ENCODE measurements at places on chromosomes 3 and 15.

DNA sequence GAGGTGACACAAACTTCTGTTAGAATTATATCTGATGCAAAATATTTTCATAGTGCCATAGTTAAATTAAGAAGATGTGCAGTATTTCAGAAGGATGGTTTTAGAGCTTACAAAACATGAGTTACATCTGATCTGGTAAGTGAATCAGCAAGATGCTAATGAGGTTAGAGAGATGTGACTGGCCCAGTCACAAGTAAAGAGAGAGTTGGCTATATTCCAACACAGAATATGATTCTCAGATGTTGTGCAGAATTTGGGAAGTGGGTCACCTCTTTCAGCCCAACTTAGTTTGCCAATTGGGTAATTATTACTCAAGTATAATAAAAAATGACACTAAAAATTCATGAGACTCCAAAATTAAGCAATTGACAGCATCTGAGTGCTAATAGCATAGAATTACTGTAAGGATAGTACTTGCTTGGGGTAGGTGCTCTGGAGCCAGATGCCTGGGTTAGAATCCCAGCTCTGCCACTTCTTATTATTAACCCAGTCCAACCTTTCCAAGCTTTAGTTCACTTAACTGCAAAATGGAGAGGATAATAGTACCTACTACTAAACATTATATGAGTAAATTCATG is 30.8 kb downstream of the P2RY1 start:
- DNase-seq: no peak

DNA sequence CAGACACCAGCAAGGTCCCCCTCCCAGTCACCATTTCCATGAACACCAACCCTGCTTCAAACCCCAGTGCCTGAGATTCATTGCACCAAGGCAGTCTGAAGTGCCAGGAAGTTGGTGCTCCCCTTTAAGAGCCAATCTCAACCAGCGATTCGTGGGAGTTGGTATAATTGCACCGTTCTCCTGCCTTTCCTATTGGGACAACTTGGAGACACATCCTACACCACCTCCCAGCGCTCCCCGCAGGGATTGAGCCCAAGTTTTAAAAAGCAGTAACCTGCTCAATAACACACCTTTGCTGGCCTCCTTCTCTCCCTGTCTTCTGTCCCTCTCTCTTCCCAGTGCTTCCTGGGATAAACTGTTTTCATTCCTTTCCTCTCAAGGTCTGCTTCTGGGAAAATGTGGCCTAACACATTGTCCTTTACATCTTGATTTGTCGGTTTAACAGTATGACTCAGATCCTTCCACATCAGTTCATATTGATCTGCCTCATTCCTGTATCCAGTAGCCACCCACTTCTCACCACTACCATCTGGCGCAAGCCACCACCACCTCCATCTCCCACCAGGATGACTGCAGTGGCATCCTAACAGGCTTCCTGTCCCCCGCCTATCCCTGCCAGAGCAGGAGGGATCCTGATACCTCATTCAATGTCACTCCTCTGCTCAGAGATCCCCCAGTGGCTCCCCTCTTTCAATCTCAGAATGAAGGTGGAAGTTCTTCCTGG is 37.8 kb upstream of the HRH1 start:
- DNase-seq: no peak

GRCh38 chr3:170869239-170869590 is 780 bp downstream of the RPL22L1 start:
- no peak for DNase-seq

- DNase-seq: no peak
These were observed 297.9 kb downstream of the FHIT start for GRCh38 chr3:60953351-60953750.

- no peak for DNase-seq
These were observed 69.7 kb upstream of the DCBLD2 start for GRCh38 chr3:98971169-98971681.

GRCh38 chr3:141986548-141987107 is 110.2 kb downstream of the ATP1B3 start:
- no peak for DNase-seq

DNA sequence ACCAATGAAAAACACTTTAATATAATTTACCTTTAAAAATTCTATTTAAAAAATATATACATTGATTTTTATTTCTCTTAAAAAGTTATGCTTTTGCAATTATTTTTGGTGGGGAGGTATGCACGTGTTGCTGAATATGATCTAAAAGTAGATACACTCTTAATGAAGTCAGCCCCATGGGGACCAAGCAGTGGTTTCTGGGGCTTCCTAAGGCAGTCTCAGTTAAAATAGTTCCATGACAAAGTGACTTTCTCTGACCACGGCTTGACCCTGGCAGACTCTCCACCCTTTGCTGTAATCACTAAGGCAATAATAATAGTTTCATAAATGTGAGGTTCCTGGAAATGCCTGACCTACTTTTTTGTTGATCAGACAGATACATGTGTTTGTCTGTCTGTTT is 50.4 kb downstream of the CCR4 start:
- DNase-seq: no peak
